Hematopoietic multipotent progenitor cell treated with erythropoietin and hydrocortisone succinate and interleukin-3 and kit ligand, for 17 days (in vitro differentiated cells): ENCODE measurements at places on chromosomes 12 and 14.

DNA sequence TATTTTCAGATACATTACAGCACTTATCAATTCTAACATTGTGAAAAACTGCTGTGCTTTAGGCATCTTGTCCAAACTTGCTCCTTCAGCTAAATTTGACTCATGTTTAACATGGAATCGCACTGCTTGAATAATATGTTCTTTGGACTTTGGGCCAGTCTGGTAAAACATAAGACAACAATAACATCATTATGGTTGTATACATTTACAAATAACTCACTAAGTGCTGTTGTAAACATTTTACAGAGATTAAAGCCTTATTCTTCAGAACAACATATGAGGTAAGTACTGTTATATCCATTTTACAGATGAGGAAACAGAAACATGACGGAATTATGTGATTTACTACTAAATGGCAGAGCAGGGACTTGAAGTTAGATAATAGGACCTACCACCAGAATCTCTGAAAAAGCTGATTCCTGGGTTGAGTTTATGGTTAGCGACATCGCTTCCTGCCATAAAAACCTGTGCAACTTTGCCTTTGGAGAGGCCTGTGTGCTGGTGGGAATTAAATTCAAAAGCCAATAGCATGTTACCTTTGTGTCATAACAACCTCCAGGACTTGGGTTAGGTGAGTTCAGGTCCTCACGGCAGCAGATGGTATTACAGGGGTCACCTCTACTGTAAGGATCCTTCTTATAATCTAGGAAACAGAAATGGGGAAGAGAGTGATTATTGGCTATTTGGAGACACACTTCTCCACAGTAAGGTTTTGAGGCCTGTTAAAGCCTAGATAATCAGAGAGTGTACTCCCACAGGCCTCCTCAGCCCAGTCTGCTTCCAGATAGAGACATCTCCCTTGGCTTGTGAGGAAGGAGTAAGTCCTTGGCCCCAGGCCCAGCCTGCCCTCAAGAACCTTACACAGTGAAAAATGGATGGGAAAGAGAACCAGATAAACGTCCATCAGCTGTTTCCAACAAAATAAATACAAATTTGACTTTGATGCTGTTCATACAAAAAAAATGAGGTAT is 61.8 kb downstream of the PLBD1 start:
- DNase-seq: no peak

DNA sequence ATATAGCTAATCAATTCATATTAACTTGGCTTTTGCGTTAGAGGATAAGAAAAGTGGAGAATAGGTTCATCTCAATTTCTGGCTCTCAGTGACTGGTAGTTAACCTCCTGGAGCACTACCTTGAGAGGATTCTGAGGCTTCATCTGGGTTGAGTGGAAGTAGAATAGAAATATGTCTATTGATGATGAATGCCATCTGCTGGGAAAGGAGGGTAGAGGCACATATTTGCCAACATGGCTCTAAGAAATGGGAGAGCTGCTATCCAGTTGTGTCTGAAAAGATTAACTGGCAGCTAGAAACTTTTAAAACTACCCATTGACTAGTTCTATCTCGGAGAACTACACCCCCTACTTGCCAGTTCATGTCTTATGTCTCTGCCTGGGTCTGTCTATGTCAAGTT is 530.1 kb downstream of the NRXN3 start:
- DNase-seq: no peak

DNA sequence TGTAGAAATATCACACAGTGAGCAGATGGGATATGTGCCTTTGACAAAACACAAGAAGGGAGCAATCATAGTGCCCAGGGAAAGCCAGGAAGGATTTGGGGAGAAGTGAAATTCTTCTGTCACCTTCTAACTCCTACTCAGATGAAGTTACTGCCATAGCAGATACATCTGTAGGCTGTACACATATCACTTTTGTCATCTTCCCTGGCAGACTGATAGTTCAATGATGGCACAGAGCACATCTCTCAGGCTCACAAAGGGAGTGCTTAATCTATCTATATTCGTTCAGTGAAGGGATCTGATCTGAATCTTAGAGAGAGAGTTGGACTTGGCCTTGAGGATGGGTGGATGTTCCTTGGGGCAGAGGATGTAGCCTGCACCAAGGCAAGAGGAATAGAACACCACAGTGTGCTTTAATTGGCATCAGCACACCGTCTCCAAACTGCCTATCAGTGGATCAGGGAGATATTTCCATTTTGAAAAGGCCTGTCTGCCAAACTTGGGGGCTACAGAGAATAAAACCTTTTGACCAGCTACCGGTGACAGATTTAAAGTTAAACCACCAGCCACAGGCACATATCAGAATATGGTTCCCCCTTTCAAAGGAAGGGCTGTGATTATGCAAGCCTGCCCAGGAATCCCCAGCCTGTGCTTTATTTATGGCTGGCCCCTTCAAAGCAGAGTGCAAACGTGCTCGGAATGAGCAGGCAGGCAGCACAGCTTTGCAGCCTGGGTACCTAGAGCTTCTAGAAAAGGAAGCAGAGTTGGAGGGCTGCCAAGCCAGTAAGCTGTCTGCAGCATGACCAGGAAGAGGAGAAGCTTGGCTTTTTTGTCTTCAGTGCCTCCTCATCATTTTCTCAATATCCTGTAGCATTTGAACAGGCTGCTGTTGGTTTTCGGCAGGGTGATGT is 165.5 kb upstream of the DYRK2 start:
- no peak for DNase-seq

DNA sequence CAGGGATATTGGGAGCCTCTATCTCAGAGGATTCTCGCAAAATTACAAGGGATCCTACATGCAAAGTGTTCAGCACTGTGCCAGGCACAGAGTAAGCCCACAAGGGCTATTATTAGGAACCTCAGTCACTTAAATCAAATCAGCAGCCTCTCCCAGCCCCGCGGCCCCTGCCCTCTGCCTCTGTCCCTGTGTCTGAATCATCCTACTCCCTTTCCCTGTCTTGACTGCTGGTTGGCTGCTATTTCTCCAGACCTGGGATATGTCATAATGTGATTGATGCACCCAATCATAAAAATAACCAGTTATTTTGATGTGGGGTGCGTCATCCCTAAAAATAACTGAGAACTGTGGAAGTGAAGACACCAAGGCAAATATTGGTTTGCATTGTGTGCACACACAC is 176.3 kb downstream of the KSR2 start:
- DNase-seq: no peak

GRCh38 chr14:101071493-101071906 is 168.0 kb upstream of the RTL1 start:
- DNase-seq: no peak

DNA sequence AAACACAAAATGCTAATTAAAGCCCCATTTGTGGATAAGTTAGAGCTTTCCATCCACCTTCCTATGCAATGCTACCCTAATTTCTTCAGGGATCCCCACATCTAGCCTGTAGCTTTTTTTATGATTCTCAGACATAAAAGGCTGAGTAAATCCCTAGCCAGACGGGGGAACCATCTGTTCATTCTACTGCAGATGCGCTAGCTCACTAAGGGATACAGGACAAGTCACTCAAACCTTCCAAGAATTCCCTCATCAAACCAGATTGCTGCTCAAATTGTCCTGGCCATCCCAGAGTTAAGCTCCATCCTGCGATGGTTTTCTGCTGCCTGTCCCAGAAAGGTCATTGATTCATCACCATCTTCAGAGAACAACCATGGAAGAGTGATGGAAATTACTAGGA is 56.7 kb downstream of the MYRFL start:
- no peak for DNase-seq

DNA sequence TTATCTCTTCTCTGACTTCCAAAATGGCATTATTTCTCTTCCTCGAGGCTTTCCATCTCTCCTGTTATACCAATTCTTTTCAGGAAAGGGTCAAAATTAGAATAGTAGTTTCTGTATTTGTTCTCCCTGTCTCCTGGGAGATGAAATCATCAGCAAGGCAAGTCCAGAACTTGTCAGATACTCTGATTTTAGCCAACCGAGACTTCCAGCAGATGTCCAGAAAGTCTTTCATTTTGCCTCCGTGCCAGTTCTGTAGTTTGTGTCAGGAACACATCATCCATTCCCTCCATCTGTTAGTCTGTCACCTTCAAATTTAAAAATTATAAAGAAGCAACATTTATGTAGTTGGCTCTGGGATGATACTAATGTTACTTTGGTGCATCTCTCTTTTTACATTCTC is 275.7 kb downstream of the CCDC59 start:
- no peak for DNase-seq
